ENCODE measurements at places on chromosomes 1 and 21. TPM values are rescaled to one million over a fixed set of nuclear protein-coding genes. Genes with fewer than 3 reads are reported as not detected.

GRCh38 chr21:34935452-34935851 lies 113.7 kb downstream of the RUNX1 start:
- no peak for DNase-seq

GRCh38 chr1:41274752-41275545 lies 32.8 kb upstream of the SCMH1 start:
- DNase-seq: no peak

Gene BTF3L4
- 62.7 TPM for total RNA-seq

DNA sequence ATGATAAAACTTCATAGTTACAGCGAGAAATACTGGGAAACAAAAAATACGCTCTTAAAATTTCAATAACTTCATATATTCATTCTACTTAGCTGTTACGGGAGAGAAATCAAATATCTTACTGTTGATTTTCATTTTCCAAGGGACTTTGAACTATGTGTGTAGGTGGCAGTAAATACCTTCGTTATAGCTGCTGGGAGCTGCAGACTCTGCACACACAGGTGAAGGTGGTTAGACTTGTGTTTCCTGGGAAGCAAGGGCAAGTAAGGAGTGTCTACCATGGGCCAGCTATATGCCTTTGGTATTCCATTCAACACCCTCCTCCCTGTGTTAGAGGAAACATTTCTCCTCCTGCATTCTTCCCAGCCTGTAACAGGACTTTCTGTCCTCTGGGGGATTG lies 51.4 kb upstream of the DIRAS3 start:
- no peak for DNase-seq

DNA sequence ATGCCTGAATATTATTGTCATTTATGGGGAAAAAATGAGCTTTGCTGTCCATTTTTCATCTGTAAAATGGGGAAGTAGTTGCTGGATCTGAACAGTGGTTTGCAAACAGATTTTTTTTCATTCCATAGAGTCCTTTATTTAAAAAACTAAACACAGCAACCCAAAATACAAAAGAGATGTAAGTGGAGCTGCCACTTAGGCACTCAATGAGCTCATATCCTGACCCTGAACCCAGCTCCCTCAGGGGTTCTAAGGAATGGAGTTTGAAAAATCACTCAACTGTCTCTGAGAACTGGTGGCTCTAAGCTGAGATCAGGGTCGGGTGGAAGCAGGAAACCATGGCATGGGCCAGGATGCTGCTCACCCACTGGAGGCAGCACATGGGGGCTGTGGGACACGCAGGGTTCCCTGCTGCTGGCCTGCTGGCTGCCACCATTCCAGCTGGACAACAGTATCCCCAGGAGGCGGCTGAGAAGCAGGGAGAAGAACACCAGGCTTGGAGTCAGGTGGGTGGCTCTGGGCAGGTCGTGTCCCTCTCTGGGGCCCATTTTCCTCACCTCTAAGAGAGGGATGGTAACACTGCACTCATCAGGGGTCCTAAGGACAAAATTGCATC lies 9.6 kb upstream of the ECE1 start:
- no peak for DNase-seq

Gene OR2T2
- not detected for total RNA-seq

GRCh38 chr1:182615468-182616129 lies 11.4 kb upstream of the RGS16 start:
- DNase-seq: peak; percentile 59

Gene AADACL4
- total RNA-seq: not detected

GRCh38 chr1:231879296-231879695 lies 252.7 kb downstream of the DISC1 start:
- no peak for DNase-seq

DNA sequence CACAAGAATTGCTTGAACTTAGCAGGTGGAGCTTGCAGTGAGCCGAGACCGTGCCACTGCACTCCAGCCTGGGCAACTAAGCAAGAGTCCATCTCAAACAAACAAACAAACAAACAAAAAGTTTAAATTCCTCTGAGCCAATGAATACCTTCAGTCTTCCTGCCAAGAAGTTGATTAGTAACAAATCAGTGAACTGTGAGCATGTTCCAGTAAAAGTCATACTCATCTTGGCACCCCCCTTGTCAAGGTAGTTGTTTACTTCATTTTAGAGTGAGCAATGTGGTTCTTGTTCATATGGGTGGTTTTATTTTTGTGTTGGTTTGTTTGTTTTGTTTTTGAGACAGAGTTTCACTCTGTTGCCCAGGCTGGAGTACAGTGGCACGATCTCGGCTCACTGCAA lies 18.0 kb upstream of the SLC2A7 start:
- no peak for DNase-seq

Gene FAM131C
- 1.1 TPM for total RNA-seq

DNA sequence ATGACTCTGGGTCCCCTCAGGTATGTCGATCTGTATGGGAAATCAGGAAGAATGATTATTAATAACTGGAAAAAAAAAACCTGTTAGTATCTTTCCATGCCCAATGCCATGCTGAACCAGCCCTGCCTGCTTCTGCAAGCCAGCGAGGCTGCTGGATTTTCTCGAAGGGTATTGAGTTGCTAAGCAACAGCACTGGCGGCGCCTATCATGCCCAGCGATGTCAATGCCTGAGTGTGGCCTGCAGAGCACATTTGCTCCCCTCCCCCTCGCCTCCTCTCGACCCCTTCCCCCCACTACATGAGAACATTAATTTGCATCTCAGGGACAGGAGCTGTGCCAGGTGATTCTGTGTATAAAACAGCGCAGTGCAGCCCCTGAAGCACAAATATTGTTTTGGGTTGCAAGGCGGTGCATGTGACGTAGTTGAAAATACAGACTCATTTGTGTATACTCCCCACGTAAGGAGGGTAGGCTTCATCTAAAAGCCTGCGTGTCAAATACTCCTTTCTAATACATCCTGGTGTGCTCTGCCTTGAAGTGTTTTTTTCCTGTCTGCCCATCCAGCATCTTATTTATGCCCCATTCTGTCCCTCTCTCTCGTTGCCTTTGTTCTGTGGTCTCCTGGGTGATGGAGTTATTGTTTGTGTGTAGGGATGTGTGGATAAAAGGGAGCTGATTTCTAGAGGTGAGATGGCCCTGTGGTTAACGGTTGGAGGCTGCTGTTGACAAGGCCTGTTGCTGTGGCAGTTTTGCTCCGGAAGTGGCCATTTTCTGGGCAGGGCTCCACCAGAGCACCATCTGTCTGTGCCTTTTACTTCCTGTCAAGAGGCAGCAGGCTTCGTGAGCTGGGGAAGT lies 32.7 kb upstream of the ATP5PO start:
- peak; percentile 71 for DNase-seq

DNA sequence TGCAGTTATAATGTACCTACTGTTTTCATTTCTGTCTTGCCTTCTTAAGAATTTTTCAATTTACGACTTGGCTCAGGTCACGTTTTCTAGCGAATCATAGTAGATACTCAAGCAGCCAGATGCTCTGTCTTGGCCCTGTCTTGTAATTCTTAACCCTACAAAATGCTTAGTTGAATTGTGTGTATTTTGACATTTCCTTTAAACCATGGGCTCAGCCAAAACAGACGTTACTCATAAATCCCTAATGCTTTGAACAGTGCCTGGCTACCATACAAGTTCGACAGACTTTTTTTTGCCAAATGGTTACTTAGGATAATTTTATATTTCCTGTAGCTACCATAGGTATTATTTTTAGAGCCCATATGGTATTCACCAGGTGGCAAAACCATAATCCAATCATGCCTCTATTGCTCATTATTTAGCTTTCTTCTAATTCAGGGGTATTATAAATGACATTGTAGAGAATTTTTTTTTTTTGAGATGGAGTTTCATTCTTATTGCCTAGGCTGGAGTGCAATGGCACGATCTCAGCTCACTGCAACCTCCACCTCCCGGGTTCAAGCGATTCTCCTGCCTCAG lies 54.3 kb downstream of the KCNK1 start:
- peak; percentile 31 for DNase-seq

- no peak for DNase-seq
Measured at GRCh38 chr1:208606959-208607358, 362.8 kb upstream of the PLXNA2 start.

Gene ANKRD65
- total RNA-seq: not detected

DNA sequence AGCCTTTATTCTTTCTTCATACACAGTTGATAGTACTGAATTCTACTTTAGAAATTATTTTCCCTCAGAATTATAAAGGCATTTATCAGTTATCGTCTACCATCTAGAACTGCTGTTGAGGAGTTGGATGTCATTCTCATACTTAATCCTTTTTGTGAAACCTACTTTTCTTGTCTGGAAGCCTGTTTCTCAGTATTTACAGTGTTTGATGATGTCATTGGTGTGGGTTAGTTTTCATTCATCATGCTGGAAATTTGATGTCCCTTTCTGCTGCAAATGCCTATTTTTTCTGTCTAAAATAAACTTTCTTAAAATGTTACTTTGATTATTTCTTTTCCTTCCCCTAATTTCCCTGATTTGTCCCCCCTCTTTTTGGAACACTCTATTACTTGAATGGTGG lies 22.8 kb upstream of the ZNF281 start:
- DNase-seq: no peak

Gene KIF21B
- 1.2 TPM for total RNA-seq

GRCh38 chr1:14027099-14027498 lies 327.1 kb downstream of the PRDM2 start:
- DNase-seq: no peak

- DNase-seq: peak; percentile 40
Measured at GRCh38 chr21:33541105-33541711, 709 bp downstream of the GART start.

- DNase-seq: no peak
Measured at GRCh38 chr1:201448990-201449389, 20.0 kb downstream of the PHLDA3 start.

Gene ABCA4
- not detected for total RNA-seq

- DNase-seq: no peak
Measured at GRCh38 chr21:26956216-26956615, 10.7 kb downstream of the ADAMTS5 start.

GRCh38 chr1:165793951-165794350 lies 25.3 kb upstream of the TMCO1 start:
- no peak for DNase-seq

Gene IQGAP3
- 66.2 TPM for total RNA-seq

All from A172 (cell line).